SIG-M5 (cell line): ENCODE measurements at places on chromosomes 2 and 18.

- DNase-seq, result no peak
Measured at GRCh38 chr2:126239320-126239955, 416.5 kb upstream of the GYPC start.

- DNase-seq, result no peak
Measured at GRCh38 chr2:158667586-158667985, 127.5 kb upstream of the DAPL1 start.

DNA sequence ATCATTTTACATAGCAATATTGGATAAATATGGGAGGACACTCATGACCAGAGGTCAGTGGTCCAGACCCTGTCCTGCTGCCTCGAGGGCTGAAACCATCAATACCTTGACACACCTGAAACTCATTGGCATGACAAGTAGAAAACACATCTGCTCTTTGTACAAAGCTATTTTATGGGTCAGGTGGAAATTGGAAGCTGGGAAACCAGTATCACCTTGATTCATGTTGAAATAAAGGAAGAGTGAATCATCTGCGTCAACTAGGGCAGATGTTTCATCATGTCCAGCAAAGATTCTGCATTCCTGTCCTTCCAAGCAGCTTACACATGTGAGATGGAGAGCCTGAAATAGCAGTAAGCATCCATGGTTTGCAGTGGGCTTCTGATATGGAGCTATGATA is 80.0 kb upstream of the ERBB4 start:
- no peak for DNase-seq

GRCh38 chr2:240643093-240643810 is 18.0 kb downstream of the GPR35 start:
- DNase-seq, result no peak

DNA sequence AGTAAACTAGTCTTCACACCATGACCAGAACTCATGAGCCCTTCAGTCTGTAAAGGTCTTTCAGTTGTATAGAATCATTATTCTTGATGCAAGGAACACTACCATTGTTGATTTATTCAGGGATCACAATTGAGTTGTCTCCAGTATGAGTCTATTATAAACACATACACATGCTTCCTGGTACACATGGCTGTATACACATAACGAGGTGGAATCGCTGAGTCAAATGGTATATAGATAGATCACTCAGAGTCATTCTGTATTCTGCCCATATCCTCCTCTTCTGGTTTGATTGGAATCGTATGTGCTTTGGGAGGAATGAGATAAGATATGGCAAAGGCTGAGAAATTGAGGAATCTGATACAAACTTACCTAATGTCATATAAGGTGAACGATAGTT is 216.0 kb downstream of the UBE2E3 start:
- DNase-seq, result no peak

- DNase-seq, result no peak
Measured at GRCh38 chr2:66536997-66537396, 102.1 kb downstream of the MEIS1 start.
